ENCODE measurements at places on chromosomes 2 and 18. TPM values are rescaled to one million over a fixed set of nuclear protein-coding genes. Genes with fewer than 3 reads are reported as not detected.

DNA sequence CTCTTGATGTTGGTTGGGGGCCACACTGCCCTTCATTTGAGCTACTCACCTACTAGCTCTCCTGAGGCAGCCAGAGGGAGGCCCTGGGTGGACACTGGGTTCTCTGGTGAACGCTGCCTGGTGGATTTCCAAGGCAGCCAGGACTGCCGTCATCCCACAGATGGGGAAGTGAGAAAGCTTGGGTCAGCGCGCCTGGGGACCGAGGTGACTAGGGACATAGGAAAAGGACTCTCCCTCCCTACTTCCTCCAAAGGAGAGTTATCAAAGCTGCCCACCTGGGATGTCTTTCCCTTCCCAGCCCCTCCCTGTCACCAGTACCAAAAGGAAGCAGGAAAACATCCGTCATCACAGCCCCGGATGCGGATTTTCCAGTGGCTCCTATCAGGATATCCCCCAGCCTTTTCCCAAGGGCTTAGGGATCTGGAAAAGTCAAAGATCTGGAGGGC is 3.8 kb upstream of the SEMA4C start:
- peaks cover 2% of the 10 kb centered on the region for H3K27me3 ChIP-seq
- no peak overlapping the region for H3K4me3 ChIP-seq
- H3K36me3 ChIP-seq, result no peaks in the 10 kb centered on the region
- DNase-seq, result no peak
- peaks cover 47% of the 10 kb centered on the region for H3K4me1 ChIP-seq
- no peak overlapping the region for H3K27ac ChIP-seq

DNA sequence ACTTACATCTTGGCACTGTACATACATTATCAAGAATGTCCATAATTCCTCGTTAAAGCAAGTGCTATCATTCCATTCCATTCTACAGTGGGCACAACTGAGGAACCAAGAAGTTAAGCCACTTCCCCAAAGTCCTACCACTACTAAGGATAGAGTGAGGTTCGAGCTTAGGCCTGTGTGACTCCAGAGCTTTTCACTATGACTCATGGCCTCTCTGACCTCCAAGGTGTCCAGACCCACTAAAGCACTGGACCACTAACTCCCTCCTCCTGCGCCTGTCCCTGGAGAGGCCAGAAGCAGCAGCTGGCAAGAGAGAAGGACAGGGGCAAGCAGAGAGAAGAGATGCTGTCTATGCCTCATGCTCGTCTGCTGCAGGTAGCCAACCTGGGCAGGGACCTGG is 117.0 kb downstream of the ZBTB7C start:
- H3K4me3 ChIP-seq, result no peak overlapping the region
- H3K36me3 ChIP-seq, result no peaks in the 10 kb centered on the region
- no peak for DNase-seq
- H3K4me1 ChIP-seq, result no peaks in the 10 kb centered on the region
- H3K27me3 ChIP-seq, result no peaks in the 10 kb centered on the region
- H3K27ac ChIP-seq, result no peak overlapping the region

GRCh38 chr2:176637486-176638166 is 368.4 kb downstream of the MTX2 start:
- no peak overlapping the region for H3K27ac ChIP-seq
- H3K4me3 ChIP-seq, result peak overlapping the region; percentile 58
- peak; percentile 13 for DNase-seq
- H3K4me1 ChIP-seq, result peaks cover 2% of the 10 kb centered on the region
- peaks cover 47% of the 10 kb centered on the region for H3K27me3 ChIP-seq

The SP140 gene
- 150 TPM for total RNA-seq

The CROCC2 gene
- total RNA-seq, result not detected

All from activated CD4-positive, alpha-beta memory T cell treated with anti-CD3 and anti-CD28 coated beads for 36 hours (primary cell).